ENCODE measurements at places on chromosomes 7 and 10. TPM values are rescaled to one million over a fixed set of nuclear protein-coding genes. Genes with fewer than 3 reads are reported as not detected.

GRID2IP gene
- total RNA-seq = not detected

CYTH3 gene
- total RNA-seq = 26.6 TPM

BMPER gene
- 56.5 TPM for total RNA-seq

ZNF853 gene
- total RNA-seq = 0.59 TPM

AKR1B1 gene
- total RNA-seq = 94.3 TPM

PALD1 gene
- total RNA-seq = 1.1 TPM

WBP1L gene
- total RNA-seq = 49.0 TPM

SPDYE1 gene
- not detected for total RNA-seq

Measured in smooth muscle cell of the coronary artery (primary cell).